ENCODE measurements at places on chromosomes 13 and 19.

DNA sequence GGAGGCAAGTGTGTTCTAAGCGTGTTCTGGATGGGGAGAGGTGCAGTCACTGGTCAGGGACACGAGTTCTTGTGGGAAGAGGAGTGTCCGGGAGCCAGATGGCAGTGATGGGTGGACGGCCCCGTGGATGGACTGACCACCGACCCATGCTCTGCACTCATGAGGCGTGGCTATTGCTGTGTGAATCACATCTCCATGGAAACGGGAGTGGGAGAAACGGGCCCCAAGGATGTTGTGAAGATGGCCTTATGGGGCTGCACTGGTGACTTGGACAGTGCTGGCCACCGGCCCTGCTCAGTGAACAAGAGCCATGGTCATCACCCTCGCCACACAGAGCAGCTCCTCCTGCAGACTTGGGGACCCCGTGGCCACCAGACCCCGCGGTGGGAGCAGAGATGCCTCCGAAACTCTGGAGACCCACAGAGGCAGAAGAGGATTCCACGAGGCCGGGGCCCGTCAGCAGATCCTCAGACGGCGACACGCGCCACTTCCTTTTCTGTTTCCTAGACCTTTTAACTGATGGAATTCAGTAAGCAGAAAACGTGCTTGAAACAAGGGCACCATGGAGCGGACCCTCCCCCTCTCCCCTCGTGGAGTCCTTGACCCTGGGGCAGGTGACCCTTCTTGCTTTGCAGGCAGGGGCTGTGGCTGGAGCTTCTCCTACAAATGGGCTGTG, 47.5 kb downstream of the GAS6 start:
- DNase-seq: peak; percentile 21

DNA sequence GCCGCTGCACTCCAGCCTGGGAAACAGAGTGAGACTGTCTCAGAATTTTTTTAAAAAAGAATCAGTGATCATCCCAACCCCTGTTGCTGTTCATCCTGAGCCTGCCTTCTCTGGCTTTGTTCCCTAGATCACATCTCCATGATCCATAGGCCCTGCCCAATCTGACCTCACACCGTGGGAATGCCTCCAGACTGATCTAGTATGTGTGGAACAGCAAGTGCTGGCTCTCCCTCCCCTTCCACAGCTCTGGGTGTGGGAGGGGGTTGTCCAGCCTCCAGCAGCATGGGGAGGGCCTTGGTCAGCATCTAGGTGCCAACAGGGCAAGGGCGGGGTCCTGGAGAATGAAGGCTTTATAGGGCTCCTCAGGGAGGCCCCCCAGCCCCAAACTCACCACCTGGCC, at the start of gene KLK2:
Gene KLK2, plus strand, starts transcription at position 384 of the 400 bp plus-strand sequence. CDS start 35 bp downstream, outside the sequence.
- DNase-seq: no peak

DNA sequence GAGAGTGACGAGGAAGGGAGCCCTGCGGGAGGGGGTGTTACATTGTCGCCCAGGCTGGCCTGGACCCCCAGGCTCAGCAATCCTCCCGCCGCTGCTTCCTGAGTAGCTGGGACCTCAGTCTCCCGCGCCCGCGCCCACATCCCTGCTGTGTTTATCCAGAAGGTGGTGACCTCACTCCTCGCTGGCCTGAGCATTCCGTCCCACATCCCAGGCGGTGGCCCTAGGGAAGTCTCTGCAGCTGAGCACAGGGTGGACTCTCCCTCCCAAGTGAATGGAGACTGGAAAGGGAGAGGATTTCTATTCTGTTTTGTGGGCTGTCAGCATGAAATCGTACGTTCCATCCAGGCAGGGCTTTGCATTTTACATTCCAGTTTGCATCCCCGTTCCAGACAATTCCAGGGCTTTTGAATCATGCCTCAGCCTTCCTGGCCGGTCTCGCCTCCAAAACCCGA, 401 bp upstream of the ZNF765 start:
- DNase-seq: no peak

- no peak for DNase-seq
Observed at GRCh38 chr13:110289174-110289573, 17.8 kb downstream of the COL4A1 start.

DNA sequence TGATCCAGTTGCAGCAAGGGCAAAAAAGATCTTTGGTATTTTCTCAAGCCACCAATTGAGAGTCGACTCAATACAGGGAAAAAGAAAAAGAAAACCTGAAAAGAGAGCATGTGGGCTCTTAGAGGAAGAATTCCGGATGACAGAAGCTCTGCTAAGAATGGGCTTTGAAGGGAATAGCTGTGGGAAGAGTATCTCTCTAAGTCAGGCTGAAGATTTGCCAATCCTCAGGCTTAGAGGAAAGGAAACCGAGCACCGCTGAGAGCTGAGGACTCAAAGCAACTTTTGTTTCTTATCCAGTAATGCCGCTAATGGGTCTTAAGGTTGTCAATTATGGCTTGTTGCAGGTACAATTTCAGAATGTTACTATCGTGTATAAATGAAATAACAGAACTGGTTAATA, 166.4 kb downstream of the EFNB2 start:
- no peak for DNase-seq

DNA sequence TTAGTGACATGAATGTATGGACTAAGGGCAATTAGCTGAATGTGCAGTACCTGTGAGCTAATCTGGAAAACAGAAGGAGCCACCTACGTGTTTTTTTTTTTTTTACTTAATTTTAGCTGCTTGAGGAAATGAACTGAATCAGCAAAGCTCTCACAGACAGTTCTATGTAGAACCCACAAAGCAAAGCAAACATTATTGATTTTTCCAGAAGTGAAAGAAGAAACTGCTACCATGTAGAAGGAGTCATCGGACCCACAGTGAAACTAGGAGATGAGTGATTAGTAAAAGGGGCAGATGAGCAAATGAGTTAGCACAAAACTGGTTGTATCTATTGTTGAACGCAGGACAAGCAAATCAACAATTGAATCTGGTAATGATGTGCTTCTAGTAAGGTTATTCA, 94.1 kb upstream of the SLC7A1 start:
- no peak for DNase-seq

GRCh38 chr13:112804374-112804773, 114.5 kb downstream of the ATP11A start:
- DNase-seq: no peak

DNA sequence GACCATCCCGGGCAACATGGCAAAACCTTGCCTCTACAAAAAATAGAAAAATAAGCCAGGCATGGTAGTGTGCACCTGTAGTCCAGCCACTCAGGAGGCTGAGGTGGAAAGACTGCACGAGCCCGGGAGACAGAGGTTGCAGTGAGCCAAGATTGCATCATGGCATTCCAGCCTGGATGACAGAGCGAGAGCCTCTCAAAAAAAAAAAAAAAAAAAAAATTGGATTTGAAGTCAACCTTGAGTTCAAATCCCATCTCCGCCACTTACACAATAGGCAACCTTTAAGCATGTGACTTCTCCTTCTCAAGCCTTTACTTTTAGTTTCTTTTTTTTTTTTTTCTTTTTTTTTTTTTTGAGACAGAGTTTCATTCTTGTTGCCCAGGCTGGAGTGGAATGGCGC, 12.0 kb downstream of the KASH5 start:
- DNase-seq: no peak

GRCh38 chr19:31118287-31118955, 230.8 kb downstream of the TSHZ3 start:
- DNase-seq: no peak

- DNase-seq: no peak
Observed at GRCh38 chr13:93549326-93550005, 322.9 kb downstream of the GPC6 start.

- DNase-seq: no peak
Observed at GRCh38 chr19:13537454-13537853, 31.2 kb upstream of the CACNA1A start.

DNA sequence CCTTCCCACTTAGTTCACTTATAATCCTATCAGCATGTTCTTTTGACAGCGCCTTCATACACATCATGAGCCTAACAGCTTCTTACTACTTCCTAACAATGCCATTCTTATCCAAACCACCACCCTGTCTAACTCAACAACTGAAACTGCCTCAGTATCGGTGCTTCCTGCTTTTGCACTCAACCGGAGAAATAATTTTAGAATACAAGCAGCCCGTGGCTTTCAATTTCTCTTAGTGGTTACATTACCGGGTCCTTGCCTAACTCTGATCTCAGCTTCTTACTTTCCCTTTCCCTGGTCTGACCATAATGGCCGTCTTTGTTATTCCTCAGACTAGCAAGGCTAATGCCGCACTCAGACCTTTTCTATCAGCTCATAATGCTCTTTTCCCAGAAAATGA, 17.0 kb downstream of the ZFP82 start:
- no peak for DNase-seq

DNA sequence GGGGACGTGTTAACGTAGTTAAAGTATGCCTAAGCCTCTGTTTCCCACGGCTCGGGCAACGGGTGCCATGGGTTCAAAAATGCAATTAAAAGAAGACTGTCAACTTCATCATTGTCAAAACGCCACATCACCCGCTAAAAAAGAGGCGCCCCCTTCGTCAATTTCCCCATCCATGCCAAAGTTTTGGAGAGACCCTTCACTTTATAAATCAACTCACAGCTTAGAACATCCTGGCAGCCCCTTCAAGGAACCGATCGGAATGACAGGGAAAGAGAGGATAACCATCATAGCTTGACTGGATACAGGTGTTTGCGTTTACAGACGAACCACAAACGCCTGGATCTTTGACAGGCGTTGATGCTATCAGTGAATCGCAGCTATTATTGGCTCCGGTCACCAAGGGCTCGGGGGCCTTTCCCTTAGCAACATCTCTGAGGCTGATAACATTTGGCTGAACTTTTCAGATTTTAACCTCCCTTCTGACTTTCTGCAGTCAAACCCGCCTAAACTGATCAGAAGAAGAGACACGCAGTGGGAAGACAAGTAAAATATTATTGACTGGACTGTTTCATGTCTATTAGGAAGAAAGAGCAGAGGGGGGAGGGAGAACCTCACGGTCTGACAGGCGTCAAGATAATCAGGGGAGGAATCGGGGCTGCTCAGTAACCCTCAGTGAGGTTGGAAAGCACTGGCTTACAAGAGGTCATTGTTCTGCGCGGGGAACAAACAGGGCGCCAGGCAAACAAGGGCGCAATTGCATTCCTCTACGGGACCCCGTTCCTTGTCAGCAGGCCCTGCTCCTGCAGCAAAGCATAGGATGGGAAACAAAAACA, 322.5 kb upstream of the ZNF507 start:
- DNase-seq: no peak

GRCh38 chr19:19077103-19077502, 13.3 kb downstream of the SLC25A42 start:
- DNase-seq: no peak

DNA sequence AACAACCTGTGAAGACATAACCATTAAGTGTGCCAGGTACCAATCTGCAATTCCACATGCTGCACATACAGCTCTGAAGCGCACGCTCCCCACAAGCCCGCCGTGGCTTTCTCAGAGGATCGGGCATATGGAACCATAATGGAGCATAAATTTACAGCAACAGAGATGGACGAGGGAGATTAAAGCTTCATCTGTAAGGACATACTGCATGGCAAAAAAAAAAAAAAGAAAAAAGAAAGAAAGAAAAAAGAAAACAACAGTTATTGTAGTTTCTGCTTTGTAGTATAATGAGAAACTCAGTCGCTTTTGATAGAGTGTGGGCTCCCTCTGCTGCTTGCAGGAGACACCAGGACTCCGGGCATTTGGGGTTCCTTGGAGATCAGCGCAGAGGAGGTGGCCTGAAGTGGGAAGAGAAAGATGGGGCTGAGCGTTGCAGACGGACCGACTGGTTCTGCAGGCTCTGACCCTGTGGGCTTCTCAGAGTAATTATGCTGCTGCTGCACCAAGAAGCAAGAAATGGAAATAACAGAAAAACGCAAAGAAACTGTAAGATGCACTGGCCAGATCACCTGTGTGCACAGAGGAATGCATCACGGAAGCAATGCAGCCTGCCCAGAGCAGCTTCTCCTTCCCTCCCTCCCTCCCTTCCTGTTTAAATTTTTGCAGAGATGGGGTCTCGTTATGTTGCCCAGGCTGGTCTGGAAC, 10.8 kb upstream of the PDCD5 start:
- peak; percentile 56 for DNase-seq

DNA sequence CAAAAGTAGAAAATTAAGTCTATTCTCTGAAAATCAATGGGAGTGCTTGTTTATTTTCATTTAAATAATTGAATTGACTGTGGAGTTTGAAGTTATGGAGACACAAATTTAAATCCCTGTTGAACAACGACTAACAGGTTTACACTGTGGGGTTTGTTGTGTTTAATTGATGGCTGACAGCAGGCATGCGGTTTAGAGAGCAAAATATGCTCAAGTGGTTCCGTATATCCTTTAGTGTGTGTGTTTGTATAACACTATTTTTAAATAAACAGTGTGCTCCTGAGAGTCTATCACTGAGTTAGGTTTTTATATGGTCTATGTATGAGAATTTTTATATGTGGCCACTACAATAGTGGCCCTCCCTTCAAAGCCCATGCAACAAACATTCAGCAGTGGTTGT, 332.0 kb downstream of the GPC6 start:
- DNase-seq: no peak

GRCh38 chr19:17324357-17325114, 10.1 kb downstream of the ANO8 start:
- no peak for DNase-seq

- DNase-seq: no peak
Observed at GRCh38 chr19:46945694-46946489, 73.7 kb upstream of the NPAS1 start.

DNA sequence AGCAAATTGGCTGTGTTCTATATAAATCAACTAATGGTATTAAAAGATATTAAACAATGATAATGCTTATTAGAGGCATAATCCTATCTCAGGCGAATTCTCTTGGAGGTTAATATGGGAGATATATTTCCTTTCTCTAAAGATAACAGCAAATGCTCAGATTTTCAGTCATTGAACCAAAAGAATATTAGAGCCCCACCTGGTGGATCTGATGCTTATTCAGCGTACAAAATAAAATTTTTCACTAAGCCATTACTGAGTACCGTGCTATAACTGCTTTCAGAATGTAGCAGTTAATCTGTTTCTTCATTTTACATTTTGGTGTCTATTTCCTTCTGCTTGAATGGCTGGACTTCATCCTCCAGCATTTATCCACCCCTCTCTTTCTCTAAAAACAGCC, 143.3 kb upstream of the IPO5 start:
- no peak for DNase-seq

DNA sequence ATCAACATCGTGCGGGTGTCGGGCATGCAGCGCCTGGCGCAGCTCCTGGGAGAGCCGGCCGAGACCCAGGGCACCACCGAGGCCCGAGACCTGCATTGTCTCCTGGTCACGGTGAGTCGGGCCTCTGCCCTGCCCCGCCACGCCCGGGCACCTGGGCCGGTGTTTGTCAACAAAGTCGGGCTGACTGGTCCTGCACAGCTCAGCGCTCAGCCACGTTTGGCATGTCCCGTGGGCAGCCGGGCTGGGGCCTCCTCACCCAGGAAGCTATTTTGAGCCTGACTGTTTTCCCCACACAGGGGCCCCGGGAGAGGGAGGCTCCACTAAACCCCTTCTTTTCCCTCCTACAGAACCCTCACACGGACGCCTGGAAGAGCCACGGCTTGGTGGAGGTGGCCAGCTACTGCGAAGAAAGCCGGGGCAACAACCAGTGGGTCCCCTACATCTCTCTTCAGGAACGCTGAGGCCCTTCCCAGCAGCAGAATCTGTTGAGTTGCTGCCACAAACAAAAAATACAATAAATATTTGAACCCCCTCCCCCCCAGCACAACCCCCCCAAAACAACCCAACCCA, 1.3 kb downstream of the GADD45B start:
- DNase-seq: peak; percentile 36
